Esophagus mucosa (tissue), 1 donor: ENCODE measurements at places on chromosomes 4 and X. TPM values are rescaled to one million over a fixed set of nuclear protein-coding genes. Genes with fewer than 3 reads are reported as not detected.

The AKAP4 gene
- total RNA-seq: not detected

The CXCL6 gene
- 1.4 TPM for total RNA-seq

- ATAC-seq: no peak
Observed at GRCh38 chrX:70012756-70013155, 37.0 kb downstream of the AWAT2 start.

- peak; percentile 11 for ATAC-seq
Observed at GRCh38 chr4:3268395-3269104, 19.6 kb downstream of the MSANTD1 start.

DNA sequence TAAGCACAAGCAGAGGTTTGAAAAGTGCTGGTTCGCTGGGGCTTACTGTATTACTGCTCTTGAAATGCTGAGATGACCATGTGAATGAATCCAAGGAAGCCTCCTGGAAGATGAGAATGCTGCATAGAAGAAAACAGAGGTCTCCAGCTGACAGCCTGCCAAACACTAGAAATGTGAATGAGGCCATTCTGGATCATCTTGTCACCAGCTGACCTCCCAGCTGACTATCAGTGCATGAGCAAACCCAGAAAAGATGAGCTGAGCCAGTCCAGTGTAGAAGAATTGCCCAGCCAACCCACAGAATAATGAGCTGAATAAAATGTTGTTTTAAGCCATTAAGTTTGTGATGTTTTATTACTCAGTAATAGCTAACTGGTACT is 49.1 kb upstream of the DYNLT3 start:
- no peak for ATAC-seq

DNA sequence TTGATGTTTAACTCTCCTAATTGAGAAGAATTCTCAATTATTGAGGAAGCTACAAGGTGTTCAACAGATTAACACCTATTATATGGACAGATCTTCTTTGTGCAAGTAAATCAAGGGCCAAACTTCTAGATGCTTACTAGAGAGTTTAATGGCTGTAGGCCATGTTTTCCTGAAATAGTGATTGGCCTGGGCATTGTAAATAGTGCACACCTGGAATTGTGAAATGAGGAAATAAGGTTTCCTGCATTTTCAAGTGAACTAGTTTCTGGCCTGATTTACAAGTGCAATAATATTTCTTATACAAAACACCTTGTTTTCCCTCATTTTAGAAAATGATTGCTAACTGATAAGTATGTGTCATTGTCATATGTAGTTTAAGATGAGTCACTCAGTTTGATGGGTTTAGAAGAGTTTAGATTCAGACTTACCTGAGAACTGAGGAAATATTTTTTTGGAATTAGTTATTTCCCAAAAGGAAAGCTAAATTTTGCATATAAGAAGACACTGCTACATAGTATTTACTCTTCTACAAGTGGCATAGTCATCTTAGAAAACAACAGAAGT is 21.2 kb downstream of the AFF1 start:
- no peak for ATAC-seq

DNA sequence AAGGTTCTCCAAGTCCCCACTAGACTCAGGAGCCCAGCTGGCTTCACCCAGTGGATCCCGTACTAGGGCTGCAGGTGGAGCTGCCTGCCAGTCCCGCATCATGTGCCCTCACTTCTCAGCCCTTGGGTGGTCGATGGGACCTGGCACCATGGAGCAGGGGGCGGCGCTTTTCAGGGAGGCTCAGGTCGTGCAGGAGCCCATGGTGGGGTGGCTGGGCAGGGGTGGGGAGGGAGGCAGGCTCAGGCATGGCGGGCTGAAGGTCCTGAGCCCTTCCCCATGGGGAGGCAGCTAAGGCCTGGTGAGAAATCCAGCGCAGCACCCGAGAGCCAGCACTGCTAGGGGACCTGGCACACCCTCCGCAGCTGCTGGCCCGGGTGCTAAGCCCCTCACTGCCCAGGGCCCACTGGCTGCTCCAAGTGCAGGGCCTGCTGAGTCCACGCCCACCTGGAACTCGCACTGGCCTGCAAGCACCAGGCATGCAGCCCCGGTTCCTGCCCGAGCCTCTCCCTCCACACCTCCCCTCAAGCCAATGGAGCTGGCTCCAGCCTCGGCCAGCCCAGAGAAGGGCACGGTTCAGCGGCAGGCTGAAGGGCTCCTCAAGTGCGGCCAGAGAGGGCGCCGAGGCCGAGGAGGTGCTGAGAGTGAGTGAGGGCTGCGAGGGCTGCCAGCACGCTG is 72.7 kb upstream of the SLIT2 start:
- ATAC-seq: no peak

The DIPK2B gene
- total RNA-seq: 2.9 TPM

GRCh38 chr4:8322794-8323704 is 53.5 kb downstream of the HTRA3 start:
- no peak for ATAC-seq

- ATAC-seq: no peak
Observed at GRCh38 chrX:153648358-153649177, 1.6 kb downstream of the DUSP9 start.

DNA sequence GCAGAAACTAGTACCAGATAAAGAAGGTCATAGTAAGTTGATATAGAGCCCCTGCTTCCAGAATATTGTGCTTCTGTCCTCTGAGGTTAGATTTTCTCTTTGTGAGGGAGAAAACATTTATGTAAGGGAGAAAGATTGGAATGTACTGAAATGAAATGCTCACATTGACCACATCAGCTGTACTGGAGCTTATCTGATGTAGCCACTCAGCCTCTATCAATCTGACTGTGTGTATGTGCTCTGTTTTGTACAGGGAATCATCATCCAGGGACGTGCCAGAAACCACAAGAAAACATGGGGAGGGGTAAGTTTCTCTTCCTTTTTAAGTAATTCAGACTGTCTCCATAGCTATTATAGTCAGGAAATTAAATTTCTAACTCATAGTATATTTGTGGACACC is 56.8 kb downstream of the PRRG1 start:
- no peak for ATAC-seq
